ENCODE measurements at places on chromosomes 13 and 19.
A peak's percentile ranks its signal among the peaks of the same experiment; 100 is the strongest.

GRCh38 chr13:95677564-95678266 is 776 bp downstream of the DNAJC3 start:
- peak; percentile 11 for DNase-seq

DNA sequence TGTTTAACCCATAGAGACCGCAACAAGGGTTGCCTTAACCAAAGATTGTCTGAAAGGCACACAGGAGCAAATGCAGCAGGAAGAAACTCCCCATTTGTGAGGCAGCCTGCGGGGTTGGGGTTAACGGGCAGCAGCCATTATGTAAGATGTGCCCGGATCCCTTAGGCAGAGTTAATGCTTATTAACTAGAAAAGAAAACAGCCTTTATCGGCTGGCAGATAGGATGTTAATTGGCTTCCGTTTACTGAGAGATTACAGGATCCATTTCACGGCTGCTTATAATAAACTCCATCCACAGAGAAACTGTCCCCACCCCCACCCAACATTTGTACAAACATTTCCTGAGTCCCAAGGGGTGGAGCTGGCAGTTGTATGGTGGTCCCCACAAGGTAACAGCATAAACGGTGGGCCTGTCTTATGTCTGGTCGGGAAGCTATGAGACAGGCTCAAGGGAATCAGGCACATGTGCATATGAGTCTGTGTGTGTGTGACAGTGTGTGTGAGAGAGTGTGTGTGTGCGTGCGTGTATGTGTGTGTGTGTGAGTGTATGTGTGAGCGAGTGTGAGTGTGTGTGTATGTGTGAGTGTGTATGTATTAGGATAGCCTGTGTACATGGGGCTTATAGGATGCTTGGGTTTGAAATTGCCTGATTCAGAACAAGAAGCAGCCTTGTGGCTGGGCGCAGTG is 10.5 kb downstream of the SLC25A42 start:
- DNase-seq, result no peak

DNA sequence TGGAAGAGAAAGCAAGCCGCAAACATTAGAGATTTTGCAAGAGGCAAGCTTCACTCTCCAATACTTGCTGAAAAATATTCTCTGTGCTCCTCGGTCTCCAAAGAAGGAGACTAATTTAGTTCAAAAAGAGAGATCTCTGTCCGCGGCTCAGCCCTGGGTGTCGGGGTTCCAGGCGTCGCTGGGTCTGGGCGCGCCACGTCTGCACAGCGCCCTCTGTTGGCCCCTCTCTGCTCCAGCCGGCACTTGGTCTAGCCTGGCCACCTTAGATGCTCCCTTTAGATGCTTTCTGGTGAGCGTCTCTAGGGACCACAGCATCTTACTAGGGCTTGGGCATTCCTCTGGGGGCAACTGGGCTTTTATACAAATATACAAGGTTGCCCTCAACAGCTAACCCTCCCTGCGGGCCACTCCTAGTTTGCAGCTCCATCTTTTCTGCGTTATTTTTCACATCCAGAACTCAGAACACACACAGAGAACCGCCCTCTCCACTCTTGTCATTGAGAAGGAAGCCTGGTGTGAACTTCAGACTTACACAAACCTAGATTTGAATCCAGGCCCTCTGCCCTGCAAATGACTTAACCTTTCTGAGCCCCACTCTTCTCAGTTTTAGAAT is 78.3 kb downstream of the CYSLTR2 start:
- DNase-seq, result no peak

DNA sequence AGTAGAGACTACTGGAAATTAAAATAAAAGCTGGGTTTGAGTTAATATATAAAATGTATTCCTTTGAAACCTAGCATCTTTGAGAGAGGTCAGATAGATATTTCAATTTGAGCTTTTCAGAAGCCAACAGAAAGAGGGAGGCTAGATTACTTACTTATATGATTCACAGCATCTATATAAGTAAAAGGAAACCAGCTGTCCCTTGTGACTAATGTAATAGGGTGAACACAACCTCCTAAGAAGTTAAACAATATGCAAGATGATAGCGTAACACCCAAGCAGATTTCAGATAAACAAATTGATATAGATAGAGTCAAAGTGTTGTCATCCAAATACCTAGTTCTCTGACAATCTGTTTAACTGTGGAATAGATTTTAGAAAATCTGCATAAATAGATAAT is 393.5 kb upstream of the GPC6 start:
- DNase-seq, result no peak

GRCh38 chr19:18415178-18415867 is 3.9 kb upstream of the SSBP4 start:
- DNase-seq, result peak; percentile 85

- DNase-seq, result no peak
Measured at GRCh38 chr13:111908981-111909380, 158.0 kb upstream of the SOX1 start.

GRCh38 chr19:45079911-45080370 is 881 bp downstream of the GEMIN7 start:
- no peak for DNase-seq

DNA sequence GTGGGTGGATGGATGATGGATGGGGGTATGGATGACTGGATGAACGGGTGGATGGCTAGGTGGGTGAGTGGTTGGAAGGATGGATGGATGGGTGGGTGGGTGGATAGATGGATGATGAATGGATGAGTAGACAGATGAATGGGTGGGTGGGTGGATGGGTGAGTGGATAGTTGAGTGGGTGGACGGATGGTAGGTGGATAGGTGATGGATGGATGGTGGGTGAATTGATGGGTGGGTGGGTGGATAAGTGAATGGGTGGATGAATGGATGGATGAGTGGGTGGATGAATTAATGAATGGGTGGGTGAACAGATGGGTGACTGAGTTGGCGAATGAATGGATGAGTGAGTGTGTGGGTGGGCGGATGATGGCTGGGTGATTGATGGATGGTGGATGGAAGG is 4.9 kb downstream of the SMIM24 start:
- no peak for DNase-seq

DNA sequence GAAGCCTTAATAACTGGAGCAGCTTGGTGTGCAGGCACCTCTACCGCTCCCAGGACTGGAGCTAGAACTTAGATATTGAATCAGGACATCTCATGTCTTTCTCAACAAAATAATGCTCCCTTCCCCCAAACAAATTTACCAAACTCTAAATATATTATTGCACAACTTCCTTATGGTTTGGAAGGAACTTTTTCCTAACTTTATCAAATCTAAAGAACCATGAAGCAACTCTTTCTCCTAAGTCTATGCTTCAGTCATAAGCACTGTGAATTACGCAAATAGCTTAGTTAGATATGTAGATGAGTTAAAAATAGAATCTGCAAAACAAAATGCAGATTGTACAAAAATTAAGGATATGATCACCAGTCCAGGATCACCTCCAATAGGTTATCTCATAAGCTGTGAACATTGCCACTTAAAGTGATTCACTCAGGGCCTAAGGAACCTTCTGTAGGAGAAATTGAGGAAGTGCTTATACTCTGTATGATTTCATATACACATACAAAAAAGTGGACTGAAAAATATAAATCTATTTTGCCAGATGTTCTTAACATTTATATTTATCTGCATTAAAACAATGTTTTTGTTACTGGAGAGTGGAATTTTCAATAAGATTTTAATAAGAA is 20.4 kb upstream of the MAB21L1 start:
- no peak for DNase-seq

All from hindlimb muscle (tissue), 1 donor.